ENCODE measurements at places on chromosomes 6 and 20.

DNA sequence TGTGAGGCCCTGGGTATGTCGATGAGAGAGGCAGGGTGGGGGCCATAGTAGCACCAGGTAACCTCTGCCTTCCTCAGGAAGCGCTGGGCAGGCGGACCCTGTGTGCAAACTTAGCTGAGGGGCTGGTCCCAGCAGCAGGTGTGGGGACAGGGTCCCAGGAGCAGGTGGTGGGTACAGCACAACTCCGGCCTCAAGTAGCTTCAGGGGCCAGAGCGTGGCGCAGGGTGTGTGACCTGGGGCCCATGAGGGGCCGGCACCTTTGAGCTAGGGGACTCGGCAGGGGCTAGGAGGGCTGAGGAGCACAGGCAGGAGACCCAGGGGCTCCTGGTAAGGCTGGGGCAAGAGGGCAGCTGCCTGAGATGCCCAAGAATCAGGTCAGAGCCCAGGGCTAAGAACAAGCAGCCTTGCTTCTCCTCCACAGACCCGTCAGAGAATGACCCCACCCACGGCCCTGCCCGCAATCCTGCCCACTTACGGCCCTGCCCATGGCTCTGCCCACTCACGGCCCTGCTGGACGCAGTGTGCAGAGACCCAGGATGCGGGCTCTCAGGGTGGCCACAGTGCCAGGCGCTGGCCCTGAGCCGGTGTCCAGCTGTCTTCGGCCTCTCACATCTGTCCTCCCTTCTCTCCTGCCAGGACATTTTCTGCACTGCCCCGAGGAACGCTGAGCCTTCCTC is 30.9 kb downstream of the CHRNA4 start:
- no peak for DNase-seq

DNA sequence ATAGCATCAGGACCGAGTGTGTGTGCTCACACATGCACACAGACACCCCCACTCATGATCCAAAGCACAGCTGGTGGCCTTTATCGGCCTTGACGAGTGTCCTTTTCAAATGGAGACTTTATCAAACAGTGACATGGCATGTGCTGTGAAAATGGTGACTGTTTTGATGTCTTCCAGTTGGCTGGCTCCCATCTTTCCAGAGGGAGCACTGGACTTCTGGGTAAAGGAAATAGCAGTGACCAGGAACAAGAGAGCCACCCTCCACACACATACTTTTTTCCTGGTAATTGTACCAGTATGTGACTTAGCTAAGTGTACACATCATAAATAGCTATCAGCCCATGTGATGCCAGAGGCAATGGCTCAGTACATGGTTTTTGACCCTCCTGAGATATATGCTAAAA is 52.7 kb downstream of the ZDHHC14 start:
- no peak for DNase-seq

GRCh38 chr20:3660262-3661059 is 2.7 kb downstream of the GFRA4 start:
- DNase-seq: no peak

DNA sequence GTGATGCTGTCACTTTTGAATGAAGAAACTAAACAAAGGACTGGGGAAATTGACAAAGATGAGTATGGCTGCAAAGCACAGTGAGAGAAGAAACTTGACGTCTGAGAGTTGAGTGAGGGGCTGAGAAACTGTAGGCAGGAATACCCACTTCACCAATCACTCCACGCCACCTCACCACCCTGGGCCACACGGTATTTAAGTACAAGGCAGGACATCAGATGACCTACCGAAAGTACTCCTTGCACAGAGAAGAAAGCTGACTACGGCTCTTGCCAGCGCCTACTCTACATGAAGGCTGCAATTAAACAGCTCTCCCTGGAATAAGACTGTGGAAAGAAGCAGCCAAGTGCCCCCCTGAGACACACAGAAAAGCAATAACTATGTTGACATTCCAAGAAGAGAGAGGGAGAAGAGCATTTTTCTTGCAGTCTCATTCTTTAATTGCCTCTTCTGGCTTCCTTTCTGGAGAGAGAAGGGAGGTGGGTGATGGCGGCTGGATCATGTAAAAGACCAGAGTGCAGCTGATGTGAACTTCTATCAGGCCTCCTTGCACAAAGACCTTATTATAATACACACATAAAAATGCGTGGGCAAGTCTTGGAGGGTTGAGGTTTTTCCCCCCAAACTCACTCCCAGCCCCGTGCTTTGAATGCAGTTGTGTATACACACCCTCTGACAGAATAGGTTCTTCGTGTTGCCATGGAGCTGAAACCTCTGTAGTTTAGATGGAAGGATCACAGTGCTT is 44.6 kb downstream of the HIVEP2 start:
- DNase-seq: peak; percentile 34

- no peak for DNase-seq
Observed at GRCh38 chr6:36145495-36145894, 15.2 kb downstream of the MAPK13 start.

DNA sequence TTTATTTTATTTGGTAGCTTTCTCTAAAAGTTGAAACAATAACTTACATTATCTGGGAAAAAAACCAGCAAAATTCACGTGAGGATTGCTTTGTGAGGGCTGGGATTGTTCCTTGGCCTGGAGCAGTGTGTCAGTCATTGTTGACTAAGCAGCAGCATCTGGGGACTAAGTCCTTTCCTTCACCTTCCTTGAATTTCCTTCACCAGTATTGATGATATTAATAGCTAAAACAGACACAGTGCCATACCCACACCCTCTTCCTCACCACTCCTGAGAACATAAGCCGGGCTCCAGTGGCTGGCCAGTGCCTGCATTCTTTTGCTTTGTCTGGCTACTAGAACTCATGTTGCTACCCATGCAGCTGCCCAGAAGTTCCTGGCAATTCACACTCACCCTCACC is 23.7 kb downstream of the PLCB1 start:
- no peak for DNase-seq

DNA sequence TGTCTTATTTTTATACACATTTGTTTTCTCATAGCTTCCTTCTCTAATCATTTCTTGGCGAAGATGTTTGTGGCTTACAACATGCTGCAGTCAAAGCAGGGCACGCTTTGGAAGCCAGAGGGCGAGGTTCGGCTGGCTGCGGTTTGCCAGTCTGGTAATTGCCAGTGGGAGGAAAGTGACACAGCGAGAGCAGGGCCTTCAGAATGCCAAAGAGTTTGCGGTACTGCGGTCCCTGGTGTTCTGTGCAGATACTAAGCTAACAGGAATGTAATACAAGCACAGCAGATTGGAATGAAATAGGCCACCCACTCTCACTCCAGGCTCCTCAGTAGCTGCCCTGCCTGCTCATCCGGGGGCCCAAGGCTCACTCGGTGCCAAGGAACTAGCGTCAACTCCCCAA is 58.7 kb upstream of the TGM3 start:
- no peak for DNase-seq

DNA sequence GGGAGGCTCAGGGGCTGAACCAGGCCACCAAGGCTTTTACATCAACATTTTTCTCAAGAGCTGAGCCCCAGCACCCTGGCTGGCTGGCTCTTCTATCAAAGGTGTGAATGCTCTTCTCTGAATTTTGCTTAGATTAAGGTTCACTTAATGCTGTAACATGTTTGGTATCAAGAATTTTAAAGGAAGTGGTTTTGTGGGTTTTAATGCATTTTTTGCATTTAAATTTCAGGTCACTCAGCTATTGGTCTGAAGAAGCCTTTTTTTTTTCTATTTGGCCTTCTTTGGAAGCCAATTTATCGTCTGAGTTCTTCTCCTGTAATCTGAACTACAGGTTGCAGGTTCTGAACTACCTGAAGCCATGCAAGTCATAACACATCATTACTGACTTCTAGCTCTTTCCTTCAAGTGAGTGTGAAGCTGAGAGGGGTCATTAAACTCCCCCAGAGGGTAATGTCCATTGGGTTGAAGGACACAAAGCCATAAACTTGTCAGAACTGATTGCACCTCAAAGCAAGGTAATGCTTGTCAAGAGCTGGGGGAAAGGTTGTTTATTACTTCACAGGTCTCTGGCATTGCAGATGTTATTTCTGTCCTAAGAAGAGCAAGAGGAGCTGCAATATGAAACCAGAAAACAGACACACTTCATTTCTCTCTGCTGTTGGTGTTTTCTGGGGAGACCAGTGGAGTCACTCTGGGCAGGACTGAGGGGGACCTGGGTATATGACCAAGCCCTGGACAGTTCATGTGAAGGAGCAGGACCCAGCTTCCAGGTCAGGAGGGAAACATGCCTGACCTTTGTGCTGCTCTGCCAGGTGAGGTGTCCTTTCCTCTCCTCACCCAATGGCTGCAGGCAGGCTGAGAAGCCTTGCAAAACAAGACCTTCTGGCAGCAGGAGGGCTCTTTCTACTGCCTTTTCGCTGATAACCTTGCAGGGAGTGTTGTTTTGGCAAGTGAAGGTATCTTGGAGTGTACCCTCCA is 26.1 kb upstream of the NEDD9 start:
- no peak for DNase-seq

DNA sequence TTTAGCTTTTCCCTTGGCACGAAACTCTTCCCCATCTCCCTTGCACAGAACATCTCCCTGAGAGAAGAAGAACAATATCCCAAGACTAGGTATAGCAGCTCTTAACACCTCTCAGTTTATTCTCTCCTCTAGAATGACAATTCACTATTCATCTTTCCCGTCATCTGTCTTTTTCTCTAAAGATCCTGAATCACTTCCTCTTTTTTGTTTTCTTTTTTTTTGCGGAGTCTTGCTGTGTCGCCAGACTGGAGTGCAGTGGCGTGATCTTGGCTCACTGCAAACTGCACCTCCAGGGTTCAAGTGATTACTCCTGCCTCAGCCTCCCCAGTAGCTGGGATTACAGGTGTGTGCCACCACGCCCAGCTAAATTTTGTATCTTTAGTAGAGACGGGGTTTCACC is 574.4 kb upstream of the MAP3K7 start:
- DNase-seq: no peak

DNA sequence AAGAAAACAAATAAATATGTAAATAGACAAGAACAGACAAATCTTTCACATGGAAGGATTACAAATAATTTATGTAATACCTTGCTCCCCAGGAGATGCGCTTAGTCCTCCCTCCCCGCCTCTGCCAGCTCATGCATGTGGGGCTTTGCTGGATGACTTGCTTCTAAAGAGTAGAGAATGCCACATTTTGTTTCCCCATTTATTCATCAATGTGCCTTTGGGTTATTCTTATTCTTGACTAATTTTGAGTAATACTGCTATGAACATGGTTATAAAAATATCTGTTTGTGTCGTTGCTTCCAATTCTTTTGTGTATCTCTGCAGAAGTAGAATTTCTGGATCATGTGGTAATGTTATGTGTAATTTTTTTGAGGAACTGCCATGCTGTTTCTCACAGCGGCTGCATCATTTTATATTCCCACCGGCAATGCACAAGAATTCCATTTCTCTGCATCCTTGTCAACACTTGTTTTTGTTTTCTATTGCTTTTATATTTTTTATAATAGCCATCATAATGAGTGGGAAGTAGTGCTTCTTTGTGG is 23.8 kb upstream of the DUSP22 start:
- no peak for DNase-seq

DNA sequence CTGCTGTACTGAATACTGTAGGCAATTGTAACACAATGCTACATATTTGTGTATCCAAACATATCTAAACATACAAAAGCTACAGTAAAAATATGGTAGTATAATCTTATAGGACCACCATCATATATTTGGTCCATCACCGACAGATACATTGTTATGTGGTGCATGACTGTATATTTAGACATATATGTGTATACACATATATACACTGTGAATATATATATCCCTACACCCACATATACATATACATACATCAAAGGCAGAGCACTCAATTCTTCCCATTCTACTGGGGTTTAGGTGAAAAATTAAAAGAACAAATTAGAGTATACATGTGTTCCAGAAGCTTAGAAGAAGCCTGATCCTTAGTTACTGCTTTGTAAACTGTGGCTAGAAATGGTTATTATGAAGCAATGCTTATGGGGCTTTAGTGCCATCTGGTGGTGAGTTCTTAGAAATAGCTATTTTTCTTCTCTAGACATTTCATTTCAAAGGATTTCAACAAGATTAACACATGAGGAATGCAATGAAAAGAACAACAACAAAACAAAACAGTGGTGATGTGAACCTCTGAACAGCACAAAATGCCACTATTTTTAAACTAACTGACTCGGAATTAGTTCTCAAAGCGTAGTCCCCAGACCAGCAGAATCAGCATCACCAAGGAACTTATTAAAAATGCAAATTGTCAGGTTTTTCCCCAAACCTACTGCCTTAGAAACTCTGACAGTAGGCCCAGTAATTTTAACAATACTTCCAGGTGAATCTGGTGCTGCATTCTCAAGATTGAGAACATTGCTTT is 38.0 kb downstream of the PKHD1 start:
- DNase-seq: no peak

DNA sequence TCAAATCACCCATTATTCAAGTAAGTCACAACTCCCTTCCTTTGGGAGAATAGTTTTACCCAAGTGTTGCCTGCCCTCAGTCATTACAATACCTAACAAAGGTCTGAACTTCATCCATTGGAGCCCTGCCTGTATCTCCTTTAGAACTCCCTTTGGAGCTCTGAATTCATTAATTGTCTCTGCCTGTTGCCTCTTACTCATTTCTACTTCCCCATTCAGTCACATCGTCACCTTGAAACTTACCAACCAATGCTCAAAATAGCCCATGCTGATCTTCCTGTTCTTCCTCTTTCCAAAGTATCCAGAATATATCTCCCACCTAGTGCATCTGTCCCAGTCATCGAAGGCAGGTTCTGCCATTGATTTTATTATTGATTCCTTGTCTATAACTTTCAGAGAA is 120.7 kb upstream of the ADGRF1 start:
- DNase-seq: no peak

- peak; percentile 49 for DNase-seq
Observed at GRCh38 chr20:34129518-34130162, 17.6 kb upstream of the EIF2S2 start.

DNA sequence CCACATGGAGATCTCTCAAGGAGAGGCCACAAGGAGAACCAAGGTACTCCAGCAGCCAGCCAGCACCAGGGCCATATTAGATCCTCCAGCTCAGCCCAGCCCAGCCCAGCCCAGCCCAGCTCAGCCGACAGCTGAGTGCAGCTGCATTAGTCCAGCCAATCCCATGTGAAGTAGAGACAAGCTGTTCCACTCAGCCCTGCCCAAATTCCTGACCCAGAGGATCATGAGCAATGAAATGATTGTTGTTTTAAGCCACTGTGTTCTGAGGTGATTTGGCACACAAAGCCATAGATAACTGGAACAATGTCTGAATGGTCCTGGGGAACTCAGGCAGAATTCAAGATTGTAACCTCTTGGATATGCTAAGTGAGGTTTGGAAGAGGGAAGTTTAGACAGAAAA is 59.5 kb upstream of the BMP2 start:
- no peak for DNase-seq

DNA sequence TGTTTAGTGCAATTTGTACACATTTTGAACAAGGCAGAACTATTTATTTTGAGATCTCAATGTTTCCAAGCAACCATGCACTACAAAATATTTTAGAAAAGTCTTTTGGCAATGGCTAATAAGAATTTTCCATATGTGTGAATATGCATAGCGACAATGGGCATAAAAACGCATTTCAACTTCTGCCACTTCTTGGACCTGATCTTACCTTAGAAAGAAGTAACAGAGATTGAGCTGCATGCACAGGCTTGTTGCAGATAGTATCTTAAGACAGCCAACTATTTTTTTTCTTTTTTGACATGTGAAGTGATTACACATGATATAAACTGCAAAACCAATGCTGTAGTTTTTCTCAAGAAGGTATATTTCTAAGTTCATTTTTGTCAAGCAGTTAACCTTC is 210.4 kb upstream of the PHACTR1 start:
- DNase-seq: no peak
